ENCODE measurements at places on chromosomes 6 and 20.

- DNase-seq: no peak
These were observed 84.7 kb downstream of the SASH1 start for GRCh38 chr6:148427333-148427732.

- DNase-seq: no peak
These were observed 40.4 kb upstream of the TBC1D7 start for GRCh38 chr6:13368731-13369115.

DNA sequence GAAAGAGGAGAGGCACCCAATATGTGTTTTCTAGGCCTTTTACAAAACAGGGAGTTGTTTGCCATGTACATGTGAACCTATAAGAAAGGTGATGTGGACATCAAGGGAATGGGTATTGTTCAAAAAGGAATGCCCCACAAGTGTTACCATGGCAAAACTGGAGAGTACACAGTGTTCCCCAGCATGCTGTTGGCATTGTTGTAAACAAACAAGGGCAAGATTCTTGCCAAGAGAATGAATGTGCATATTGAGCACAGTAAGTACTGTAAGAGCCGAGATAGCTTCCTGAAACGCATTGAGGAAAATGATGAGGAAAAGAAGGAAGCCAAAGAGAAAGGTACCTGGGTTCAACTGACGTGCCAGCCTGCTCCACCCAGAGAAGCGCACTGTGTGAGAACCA, 13.1 kb downstream of the QRSL1 start:
- DNase-seq: no peak

- no peak for DNase-seq
These were observed 19.8 kb downstream of the DSE start for GRCh38 chr6:116390581-116390980.

DNA sequence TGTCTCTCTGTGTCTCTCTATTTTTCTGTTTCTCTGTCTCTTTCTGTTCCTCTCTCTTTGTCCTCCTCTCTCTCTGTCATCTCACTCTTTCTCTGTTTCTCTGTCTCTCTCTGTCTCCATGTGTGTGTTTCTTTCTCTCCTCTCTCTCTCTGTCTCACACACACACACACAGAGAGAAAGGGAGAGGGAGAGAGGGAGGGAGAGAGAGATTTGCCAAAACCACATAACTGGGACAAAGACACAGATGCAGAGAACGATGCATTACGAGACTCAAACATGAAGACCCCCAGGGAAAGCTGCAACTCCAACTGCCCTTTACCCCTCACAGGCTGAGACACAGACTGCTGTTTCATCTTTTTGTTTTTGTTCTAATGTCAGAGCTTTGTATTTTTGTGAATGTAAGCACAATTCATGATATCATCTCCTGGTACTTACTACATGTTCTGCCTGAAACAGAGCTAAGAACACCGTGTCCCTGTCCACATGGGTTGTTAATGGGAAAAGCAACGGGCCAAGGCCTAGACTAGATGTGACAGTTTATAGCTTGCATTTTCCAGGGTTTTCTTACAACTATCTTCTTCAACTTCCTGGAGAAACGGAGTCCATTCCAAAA, 177.1 kb upstream of the ARID1B start:
- DNase-seq: no peak

DNA sequence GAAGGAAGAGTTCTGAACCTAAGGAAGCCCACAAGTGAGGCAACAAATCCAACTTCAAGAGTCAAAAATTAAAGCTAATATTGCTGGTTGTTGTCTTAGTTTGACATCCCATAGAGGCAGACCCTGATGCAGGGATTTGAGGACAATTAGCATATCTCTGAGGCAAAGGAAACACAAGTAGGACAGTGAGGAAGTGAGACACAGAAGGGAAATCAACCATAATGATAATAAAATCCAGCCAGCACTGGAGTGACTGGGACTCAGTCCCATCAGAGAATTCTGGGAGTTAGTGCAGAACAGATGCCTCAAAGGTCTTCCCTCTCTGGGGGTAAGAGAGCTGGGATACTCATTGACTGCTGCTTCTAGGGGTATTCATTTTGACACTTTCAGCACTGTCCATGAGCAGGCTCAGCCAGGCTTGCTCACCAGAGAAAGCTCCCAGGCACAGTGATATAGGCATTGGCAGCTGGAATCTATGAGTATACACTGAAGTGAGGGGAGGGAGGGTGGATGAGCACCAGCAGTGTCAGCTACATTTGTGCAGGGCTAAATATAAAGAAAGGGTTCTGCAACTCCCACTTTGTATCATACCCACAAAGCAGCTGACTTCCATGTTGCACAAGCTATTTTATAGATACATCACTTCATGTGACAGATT, 43.4 kb upstream of the SPTLC3 start:
- DNase-seq: no peak

DNA sequence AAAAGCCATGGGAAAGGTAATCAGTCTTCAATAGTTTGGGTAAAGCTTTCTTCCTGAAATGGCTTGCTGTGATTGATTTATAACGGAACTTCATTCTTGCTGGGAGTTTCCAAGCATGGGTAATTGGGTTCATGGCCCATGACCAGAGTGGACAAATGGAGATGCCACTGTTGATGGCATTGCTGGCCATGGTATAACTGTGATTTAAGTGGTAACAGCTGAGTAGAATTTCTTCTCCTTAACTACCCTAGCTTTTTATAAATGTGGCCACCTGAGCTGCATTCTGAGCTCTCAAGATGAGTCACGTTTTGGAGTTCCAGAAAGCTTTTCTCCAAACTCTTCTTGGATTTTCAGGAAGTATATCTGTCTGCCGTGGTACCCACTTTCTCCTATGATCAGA, 39.9 kb upstream of the SNRPB2 start:
- DNase-seq: no peak

DNA sequence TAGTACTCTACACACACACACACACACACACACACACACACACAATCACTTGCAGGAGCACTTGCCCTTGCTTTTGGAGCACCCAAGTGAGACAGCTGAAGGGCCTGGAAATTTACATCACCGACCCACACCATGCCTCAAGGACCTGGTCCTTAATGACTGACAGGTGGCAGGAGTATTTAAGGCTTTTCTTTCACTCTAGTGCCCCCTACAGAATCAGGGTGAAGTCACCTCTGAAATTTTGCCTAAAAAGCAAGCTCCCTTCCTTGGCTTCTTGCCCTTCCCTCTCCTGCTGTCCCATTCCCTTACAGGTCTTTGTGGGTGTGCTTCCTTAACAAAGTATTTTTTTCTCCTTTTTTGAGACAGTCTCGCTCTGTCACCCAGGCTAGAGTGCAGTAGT, 353.5 kb upstream of the IRAK1BP1 start:
- no peak for DNase-seq

GRCh38 chr6:147930745-147931144, 411.9 kb upstream of the SASH1 start:
- no peak for DNase-seq

DNA sequence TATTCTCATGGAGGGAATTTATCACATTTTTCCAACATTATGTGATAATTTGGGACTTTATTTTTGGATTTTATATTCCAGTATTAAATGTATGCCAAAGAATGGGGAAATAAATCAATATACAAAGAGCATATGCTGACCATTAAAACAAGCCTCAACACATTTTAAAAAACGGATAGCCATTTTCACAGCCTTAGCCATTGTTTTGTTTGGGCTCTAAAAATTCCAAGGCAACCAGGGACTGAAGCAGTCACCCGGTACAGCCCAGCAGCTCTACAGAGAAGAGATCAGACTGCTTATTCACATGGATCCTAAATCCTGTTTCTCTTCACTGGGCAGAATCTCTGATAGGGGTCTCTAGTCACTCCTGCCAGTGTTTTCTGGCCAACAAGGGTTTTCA, 150.2 kb upstream of the OGFRL1 start:
- DNase-seq: no peak

- DNase-seq: peak; percentile 32
These were observed 206.9 kb downstream of the IBTK start for GRCh38 chr6:82040405-82041221.

- no peak for DNase-seq
These were observed 115.9 kb downstream of the PAX1 start for GRCh38 chr20:21821358-21821757.

- DNase-seq: peak; percentile 32
These were observed 155.1 kb upstream of the MLIP start for GRCh38 chr6:53956068-53956711.

GRCh38 chr20:22619806-22620205, 35.4 kb upstream of the FOXA2 start:
- no peak for DNase-seq

- DNase-seq: no peak
These were observed 932.1 kb downstream of the QKI start for GRCh38 chr6:164346631-164347030.

- no peak for DNase-seq
These were observed 32.3 kb upstream of the HLA-A start for GRCh38 chr6:29909985-29910384.

GRCh38 chr20:43911066-43911465, 3.6 kb upstream of the TOX2 start:
- no peak for DNase-seq

All from AG04450 (cell line).